Fibroblast of the aortic adventitia (primary cell): ENCODE measurements at places on chromosomes 2 and 18.

DNA sequence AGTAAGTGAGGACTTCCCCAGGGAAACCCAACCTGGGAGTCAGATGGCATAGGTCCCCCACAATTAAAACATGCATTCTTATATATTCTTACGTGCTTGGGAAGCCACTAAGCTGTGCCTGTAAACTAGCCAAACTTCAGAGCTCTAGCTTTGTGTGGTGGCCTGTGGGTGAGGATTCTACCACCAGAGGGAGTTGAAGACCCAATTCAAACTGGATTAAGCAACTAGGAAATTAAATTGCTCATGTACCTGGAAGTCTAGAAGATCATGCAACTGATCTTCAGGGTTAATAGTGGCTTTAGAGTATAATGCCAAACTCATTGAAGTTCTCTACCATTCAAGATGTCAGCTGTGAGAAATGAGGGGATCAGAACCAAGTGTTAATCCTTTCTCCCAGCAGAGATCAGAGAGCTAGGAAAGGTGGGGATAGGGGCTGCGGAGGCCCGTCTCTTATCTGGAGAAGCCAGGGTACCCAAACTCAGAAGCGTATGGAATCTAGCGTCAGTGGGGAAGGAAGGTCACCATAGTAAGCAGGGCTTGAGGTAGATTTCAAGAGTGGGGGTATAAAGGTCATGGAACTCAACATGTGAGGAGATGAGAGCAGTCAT is 53.2 kb upstream of the CCDC85A start:
- DNase-seq = peak; percentile 70

DNA sequence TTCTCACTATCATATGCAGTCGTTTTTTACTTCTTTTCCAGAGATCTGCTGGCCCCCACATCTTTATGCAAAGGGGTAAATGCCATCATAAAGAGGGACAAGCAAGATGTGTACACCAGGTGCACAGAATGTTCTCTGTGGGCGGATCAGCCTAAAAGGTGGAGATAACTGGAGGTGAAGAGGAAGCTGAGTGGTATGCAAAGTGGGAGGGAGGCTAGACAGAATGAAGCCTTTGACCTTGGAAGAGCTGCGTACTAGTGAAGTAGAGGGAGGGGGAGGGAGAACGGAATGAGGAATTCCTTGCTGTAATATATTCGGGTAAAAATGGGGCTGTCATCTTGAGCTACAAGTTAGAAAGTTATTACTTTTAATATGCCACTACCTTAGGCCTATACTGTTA is 287.5 kb upstream of the VRK2 start:
- DNase-seq = no peak

GRCh38 chr2:172333235-172333977 is 94.0 kb upstream of the ITGA6 start:
- no peak for DNase-seq

- no peak for DNase-seq
Observed at GRCh38 chr18:5380586-5380985, 85.1 kb upstream of the ZBTB14 start.

DNA sequence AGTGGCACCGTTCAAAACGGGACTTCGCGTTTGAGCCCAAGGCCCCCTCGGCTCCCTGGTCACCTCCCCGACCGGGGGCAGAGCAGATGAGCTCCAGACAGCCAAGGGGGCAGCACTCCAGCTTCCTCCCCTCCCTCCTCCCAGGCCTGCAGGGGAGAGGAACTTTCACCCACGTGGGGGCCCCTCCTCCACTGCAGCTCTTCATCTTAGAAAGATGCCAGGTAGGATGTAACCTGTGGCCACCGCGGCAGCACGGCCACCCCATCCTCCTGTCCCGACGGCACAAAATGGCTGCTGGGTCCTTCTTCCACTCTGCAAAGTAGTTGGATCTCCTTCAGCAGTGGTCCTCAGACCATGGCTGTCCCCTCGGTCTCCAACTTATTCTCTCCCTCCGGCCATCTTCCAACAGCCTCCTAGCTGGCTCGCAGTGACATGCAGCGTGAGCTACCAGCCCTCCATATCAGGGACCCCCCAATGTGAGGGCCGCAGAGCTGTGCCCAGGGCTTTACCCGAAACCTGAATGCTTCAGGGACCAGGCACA is 94.5 kb upstream of the ID2 start:
- no peak for DNase-seq

- peak; percentile 53 for DNase-seq
Observed at GRCh38 chr2:120531365-120531764, 185.4 kb downstream of the INHBB start.

DNA sequence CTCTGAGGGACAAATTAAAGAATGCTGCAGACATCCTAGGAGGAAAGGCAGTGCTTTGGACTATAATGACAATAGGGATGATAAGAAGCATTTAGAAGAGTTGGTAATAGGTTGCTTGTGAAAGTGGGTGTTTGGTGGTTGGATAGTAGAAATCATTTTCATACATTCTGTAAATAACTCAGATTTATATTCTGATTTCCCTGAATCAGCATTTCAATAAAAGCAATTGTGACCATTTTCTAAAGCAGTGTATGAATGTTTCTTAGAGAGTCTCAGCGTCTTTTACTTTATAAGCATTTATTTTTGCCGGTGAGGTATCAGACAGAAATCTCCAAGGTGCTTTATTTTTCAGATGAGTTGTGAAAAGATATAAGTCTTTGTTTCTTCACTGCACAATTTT is 1099.0 kb upstream of the LRRTM1 start:
- DNase-seq = no peak

DNA sequence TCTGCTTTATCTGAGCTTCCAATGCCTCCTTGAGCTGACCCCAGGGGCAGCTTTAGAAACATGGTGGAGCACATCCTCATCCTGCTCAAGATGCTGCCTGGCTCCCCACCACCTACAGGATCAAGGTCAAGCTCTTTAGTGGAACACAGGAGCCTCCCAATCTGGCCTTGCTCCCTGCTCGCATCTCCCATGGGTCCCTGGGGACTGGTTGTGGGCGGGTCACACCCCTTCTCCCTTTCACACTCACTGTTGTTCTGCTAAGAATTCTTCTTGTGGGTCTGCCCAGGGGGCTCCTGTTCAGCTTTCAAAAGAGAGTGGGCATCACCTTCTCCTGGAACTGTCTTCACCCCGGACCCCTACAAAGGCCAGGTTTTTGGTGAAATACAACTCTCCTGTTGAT is 8.4 kb upstream of the NT5DC4 start:
- no peak for DNase-seq
